ENCODE measurements at places on chromosomes 3 and 15.

DNA sequence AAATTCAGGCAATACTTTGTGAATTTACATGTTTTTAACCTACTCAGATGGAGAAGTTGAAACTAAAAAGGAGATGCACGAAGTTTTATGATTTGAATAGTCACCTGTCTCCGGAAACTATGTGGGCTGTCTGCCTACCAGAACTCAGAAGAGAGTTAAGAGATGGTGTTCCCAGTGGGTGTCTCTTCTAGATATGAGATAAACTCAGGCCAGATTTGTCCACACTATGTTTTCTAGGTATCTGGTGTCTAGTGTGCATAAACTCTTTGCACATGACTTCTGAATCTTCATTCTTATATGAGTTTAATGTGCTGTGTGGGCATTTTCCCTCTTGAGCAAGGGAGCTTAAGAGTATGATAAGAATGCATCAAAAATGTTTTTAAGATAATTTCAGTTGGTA is 222.8 kb downstream of the FOXP1 start:
- DNase-seq: no peak

GRCh38 chr3:196643201-196643749 is 3.8 kb downstream of the NRROS start:
- no peak for DNase-seq

DNA sequence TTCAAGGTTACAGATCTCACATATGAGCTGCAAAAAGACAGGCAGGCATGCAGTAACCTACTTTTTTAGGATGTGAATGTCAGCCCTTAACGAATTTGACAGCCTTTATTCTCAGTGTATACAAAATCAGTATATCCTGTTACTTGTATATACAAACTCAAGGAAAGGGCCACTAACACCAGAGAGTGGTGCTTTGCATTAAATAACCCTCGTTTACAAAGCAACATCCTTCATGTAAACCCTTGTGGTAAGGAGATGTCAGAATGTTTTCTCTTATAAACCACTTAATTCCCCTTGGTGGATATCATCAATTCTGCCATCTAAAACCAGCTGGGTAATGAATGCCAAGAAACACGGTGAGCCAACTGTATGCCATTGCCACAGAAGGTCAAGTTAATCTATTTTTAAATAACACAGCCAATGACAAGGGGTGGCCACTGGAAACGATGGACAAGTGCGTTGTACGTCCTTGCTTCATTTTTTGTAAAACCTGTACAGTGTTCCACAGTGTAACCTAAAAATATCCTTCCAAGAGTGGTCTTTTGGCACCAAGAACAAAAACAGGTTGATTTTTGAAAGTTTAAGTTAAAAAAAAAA is 7.5 kb downstream of the MAGI1 start:
- DNase-seq: no peak

GRCh38 chr3:192129586-192129985 is 597.8 kb downstream of the FGF12 start:
- no peak for DNase-seq

DNA sequence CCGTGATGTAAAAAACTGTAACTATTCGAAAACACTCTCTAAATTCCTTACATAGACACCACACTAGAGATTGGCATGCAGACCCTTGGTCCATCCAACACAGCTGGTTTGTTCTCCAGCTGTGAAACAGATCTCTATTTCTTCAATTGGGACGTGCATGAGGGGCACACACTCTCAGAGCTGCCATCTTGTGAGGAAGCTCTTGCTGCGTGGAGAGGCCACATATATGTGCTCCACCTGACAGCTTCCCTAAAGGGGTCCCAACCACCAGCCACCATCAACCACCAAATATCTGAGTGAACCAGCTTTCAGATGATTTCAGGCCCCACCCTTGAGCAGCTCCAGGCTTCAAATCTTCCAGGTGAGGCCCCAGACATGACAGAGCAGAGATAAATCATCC is 25.6 kb downstream of the SSUH2 start:
- DNase-seq: no peak

- no peak for DNase-seq
Observed at GRCh38 chr3:126147147-126147931, 33.0 kb downstream of the ALDH1L1 start.

DNA sequence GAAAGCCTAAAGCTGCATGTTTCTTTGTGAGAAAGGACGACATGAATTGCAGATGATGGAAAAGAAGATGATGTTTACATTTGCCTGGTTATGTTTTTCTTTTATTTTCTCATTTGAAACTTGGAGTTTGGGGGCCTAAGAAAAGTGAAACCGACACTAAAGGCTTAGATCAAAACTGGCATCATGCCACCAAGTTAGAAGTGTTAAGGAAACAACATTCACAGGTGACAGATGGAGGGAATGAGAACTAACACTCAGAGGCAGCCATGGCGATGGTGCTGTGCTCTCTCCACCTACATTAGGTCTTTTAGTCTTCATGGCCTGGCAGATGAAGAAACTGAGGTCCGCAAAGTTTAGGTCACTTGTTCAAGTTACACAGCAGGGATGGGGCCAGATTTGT is 923.6 kb downstream of the TUSC7 start:
- no peak for DNase-seq

DNA sequence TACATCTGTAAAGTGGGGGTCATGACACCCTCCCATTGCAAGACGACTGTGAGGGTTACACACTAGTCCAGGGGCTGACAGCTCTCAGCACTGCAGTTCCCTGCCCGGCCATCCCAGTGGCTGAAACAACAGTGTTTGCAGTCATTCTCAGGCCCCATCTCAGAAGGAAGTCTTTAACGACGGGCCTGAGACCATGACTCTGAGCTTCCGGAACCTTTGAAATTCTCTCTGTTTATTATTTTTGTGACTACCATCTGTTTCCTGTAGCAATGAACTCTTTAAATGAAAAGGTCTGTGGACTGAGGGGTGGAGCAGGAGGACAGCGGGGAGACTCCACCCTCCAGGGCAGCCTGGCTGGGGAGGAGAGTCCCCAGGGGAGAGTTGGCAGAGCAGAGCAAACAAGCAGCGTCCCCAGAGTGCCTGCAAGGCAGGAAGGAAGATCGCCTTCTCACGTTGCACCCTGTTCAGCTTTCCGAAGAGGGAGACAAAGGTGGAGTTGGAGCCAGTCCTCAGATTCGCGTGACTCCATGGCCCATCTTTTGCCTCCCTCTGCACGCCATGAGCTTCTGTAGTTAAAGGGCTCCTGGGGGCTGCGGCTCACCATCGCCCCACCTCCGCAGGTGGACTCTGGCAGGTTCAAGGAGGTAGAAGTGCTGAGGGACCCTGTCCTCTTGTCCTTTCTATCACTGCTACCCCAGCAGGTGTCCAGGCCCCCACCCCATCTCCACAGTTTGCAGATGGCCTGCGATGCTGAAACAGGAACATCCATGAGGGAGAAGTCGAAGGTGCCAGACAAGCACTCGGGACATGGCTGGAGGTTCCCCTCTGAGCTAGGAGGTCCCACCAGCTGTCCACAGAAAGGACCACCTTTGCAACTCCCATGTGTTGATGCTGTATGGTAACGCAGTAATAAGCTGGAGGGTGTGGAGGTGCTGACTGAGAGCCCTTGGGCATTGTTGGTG is 525.8 kb upstream of the PROK2 start:
- no peak for DNase-seq

GRCh38 chr15:90345857-90346256 is 6.2 kb upstream of the ZNF774 start:
- no peak for DNase-seq

- DNase-seq: no peak
Observed at GRCh38 chr3:43031889-43032545, 52.9 kb downstream of the GASK1A start.

- no peak for DNase-seq
Observed at GRCh38 chr3:78610462-78611125, 1157.2 kb downstream of the ROBO1 start.

DNA sequence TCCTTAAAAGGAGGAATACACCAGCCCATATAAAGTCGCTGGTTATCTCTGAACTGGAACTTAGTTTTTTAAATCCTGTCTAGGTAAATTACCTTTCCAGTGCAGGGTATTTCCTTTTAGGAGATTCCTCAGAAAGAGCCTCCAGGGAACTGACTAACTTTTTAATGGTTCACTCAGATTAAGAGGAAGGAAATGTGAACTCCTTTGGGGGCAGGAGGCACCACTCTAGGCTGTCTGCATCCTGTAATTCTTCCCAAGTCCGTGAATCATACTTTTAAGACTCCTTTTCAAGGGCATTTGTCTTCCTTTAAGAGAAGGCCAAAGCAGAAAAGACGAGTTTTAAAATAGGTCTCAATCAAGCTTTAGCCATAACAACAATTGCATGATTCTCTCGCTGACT is 871.2 kb upstream of the NR2F2 start:
- no peak for DNase-seq

- DNase-seq: no peak
Observed at GRCh38 chr3:5012367-5012766, 33.1 kb downstream of the BHLHE40 start.

DNA sequence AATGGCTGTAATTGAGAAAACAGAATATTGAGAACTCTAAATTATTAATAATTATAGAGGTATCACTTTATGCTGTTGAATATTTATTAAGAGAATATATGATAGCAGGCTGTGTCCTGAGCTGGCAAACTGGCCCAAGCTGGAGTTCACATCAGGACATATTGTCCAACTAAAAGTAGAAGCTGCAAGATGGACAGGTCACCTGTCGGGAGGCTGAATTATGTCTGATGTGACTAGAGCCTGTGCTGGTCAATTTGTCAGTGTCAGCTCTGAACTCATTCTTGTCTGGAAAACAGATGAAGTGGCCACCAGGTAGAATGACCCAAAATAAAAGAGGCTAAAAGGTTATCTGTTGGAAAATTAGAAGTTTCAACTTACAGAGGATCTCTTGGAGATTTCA is 392.2 kb downstream of the LRTM1 start:
- no peak for DNase-seq

DNA sequence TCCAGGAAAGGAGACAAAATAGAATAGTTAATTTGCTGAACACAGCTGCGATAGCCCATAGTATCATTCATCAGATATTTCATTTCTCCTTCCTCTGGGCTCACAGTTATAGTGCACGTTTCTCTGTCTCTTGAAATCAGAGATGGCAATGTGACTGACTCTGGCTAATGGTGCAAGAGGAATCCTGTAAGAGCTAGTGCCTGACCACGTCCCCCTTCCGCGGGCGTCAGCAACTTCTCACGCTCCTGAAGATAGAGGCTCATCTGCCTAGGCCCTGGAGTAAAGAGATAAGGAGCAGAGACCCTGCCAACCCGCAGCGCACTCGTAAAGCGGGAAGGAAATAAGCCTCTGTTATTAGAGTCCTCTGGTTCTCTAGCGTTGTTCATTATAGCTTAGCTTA is 391.8 kb downstream of the VPS13C start:
- DNase-seq: no peak

DNA sequence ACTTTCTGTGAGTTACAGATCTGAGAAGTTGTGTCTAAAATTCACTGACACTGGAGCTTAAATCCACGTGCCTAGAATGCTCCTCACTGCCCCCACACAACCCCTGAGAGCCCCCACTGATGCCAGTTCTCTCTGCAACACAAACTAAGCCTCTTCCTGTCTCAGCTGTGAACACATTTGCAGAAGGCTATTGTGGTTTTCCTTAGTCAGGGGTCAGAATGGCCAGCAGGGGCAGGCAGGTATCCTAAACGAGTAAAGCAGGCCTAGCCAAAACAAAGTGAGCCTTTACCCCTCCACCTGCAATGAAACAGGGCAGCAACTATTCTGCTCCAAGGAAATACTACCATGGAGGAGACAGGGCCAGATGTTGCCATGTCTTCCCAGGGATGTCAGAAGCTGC is 78.6 kb downstream of the FHIT start:
- no peak for DNase-seq

DNA sequence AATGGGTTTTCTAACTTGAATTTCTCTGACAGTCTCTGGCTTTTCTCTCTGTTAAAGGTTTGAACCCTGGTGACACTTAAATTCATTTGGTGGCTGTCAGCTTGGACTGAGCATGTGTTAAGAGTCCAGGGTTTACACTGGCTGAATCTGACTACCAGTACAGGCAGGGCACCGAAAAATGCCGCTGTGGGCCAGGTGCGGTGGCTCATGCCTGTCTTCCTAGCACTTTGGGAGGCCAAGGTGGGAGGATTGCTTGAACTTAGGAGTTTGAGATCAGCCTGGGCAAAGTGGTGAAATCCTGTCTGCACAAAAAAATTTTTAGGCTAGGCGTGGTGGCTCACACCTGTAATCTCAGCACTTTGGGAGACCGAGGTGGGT is 1.8 kb downstream of the MANF start:
- no peak for DNase-seq

GRCh38 chr3:181718987-181719911 is 7.5 kb downstream of the SOX2 start:
- DNase-seq: no peak

DNA sequence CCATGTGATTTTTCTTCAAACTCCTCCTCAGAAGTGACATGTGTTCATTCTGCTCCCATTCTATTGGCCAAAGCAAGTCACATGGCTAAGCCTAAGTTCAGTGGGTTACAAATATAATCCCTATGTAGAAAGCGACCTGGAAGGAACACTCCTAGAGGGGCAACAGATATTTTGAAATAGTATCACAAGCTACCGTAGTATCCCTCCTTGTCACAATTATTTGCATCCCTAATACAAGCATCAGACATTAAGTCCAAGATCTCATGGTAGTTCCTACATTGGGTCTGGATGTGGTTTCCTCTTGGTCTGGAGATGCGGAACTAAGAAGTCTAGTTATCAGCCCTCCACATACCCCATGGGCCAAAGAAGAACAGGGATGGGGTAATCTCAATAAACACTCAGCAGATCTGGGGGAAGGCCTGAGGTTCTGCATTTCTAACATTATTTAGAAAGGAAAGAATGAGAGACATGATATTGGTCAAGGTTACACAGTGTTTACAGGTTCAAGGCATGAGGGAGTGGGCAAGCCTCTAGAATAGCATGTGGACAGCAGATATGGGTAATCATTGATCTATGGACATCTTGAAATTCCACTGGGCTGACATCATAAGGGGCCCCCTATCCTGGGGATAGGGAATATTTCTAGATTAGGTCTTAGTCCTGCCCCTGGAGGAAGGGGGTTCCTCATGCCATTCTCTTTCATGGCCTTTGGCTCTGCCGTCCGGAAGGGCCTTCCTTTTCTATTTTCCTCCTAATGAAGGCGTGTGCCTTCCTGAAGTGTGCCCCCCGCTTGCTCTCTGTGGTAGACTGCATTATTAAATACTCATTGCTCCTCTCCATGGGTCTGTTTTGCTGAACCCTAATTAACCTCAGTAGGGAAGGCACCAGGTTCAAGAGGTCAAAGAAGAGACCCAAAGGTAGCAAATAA is 17.8 kb upstream of the ABHD2 start:
- DNase-seq: no peak

DNA sequence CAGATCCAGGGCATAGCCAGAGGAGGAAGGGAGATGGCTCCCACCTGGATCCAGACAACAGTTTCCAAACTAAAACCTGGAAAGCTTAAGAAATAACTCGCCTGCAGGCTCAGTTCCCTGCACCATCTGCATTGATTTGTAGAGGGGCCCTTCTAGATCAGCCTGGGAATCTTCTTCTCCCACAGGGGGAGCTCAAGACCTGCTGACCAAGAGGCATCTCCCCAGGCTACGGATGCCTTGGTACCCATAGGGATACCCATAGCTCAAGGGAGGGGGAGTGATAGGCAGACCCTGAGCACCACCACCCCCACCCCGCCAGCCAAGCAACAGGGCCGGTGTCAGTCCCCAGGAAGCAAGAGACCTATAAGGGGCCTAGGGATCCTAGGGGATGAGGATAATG is 28.0 kb upstream of the DCLK3 start:
- DNase-seq: no peak

Measured in activated CD8-positive, alpha-beta memory T cell treated with anti-CD3 and anti-CD28 coated beads for 1 hour (primary cell).